ENCODE measurements at places on chromosomes 13 and 19.

GRCh38 chr13:77580748-77581147 is 45.2 kb downstream of the SCEL start:
- no peak for DNase-seq

DNA sequence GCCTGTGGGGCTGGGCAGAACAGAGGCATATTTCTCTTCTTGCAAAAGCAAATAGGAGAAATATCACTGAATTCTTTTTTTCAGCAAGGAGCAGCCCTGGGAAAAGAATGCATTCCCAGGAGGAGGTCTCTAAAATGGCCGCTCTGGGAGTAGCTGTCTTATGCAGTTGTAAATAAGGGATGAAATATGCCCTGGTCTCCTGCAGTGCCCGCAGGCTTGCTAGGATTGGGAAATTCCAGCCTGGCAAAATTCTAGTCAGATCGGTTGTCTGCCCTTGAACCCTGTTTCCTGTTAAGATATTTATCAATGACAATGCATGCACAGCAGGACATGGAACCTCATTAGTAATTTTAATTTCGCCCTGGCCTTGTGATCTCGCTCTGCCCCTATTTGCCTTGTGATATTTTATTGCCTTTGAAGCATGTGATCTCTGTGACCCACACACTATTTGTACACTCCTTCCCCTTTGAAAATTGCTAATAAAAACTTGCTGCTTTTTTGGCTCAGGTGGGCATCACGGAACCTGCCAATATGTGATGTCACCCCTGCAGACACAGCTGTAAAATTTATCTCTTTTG is 1993.2 kb downstream of the PCDH9 start:
- DNase-seq, result no peak

DNA sequence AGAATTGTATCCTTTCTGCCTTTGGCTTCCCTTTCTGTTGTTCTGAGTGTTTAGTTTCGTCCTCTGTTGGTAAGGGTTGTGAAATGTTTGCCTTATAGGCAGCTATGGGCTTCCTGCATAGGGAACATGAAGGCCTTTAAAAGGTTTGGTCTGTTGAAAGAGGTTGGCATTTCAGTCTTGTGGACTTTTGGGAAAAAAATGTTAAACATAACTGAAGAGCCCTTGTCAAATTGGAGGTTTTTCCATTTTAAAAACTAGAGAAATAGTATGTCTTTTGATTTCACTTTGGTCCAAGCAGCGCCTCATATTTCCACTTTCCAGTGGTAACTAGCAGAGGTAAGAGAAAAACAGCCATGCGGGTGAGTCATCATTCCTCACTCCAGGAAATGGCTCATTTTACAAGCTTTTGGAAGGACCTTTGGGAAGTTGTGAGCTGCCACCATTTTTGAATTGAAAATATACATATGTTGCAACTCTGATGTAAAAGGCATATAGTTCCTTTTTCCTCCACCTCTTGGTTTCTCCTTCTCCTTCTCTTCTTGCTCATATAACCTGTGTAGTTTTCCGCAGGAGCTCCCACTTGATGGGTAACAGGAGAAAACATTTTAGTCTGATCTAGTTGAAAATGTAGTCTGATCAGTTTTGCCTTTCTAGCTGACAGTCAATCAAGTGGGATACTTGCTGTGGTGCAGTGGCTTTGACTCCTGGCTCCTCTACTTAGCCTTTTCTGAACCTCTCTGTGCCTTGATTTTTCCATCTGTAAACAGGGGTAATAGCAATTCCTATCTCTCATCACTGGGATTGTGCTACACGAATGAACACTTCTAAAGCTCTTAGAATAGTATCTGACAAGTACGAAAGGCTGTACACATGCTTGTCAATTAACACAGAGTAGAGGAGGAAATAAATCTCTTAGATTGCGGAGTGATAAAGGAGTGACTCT is 23.0 kb downstream of the GPC6 start:
- DNase-seq, result peak; percentile 94

DNA sequence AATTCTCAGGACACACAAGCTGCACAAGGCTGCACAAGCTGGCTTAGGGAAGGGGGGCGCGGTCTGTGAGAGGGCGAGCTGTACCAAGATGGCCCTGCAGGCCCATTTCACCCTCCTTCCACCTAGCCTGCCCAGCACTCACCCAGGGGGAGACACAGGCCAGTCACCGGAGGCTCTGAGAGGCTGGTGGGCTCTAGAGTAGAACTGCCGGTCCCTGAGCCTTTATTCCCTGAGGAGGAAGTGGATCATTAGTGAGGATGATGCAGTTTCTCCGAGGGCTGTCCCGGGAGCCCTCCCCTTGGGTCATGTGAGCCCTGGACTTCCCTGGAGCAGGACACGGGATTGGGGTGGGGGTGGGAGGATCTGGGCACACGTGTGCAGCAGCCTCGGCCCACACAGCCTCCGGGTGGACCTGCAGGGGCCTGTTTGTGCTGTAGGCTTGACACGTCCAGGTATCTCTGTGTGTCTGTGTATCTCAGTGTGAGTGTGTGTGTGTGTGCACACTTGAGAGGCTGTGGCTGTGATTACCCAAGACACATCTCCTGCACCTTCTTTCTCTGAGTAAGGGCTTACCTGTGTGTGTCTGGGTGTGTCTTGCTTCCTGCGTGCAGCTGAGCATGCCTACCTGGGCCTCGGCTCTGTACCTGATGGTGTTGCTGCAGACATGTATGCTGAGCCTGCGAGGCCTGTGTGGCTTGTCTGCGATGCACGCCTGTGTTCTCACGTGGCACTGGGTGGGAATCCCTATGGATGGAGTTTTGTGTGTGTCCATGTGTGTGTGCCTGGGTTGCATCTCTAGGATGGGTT is at the start of gene ACP5:
Gene ACP5 (minus strand): TSS at position 195 of the 807 bp plus-strand sequence. CDS start 328 bp downstream, outside the sequence.
- no peak for DNase-seq

DNA sequence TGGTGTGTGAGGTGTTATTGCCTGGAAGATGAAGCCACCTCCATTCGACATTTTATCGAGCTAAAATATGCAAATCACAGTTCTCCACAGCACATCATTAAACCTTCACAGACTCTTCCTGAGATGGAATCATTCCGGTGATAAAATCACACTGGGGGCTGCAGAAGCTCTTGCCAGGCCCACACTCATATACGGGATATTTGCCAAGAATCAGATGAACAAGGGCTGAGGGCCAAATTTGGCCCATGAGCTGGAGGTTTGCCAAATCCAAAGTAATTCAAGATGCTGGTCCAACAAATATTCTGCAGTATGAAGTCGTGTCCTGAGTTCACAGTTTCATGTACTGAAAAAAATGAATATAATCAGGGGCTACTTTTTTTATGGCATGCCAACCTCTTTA is 16.7 kb upstream of the RXFP2 start:
- no peak for DNase-seq

DNA sequence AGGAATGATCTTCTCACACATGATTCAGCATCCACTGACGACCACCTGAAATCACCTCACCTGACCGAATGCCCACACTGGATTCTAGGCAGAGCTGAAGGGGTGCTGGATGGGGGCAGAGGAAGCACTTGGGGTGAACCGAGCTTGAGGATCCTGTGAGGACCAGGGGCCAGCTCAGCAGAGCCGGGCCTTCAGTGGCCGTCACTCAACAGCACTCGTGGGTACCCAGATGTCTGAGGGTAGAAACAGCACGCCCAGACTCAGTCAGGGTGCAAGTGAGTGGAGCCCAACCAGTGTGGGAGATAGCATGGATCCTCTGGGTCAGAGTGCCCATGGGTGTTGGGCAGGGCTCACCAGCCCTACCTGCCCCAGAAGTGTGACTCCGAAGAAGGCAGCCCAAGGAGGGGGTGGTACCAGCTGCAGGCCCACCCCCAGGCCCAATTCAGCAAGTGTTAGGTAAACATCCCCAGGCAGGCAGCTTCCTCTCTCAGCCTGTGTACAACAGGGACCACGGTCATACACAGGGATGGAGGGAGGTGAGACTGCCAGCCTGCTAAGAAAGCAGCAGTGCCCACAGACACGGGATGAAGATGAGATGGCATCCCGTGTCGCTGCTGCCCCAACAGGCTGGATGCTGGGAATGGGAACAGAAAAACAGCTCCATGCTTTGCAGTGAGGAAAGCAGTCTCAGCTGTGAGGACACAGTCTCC is 16.6 kb downstream of the GJA3 start:
- DNase-seq, result no peak

DNA sequence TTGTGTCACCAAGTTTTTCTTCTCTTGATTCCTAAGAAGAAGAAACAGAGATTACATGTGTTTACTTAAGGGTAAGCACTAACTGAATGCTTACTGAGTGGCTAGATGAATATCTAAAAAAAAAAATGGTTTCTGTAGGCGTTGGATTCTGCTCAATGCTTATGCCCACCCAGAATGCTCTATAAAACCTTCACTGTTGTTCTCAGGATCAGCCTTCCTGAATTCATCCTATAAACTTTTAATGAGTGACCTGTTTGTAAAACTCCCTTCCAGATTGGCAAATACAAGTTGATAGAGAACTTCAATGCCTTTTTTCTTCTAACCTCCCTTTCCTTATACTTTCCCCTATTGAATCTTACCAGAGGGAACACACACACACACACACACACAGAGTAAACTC is 90.2 kb downstream of the NDFIP2 start:
- DNase-seq, result no peak

DNA sequence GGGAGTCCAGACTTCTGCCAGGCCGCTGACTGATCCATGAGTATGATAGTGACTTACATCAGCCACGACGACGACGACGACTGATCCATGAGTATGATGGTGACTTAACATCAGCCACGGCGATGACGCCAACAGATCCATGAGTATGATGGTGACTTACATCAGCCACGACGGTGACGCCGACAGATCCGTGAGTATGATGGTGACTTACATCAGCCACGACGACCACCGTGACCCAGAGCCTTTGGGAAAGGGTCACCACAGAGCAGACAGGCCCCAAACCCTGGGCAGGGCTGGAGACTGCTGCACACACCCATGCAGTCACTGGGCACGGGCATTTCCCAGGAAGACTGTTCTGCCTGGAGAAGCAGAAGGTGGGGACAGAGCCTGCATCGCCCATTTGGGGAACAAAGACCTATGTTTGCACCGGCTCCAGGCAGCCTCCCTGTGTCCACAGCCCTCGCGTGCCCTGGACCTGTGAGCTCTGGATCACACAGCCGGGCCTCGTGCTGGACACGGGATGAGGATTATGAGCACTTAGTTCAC is 130.9 kb upstream of the SPACA7 start:
- no peak for DNase-seq

DNA sequence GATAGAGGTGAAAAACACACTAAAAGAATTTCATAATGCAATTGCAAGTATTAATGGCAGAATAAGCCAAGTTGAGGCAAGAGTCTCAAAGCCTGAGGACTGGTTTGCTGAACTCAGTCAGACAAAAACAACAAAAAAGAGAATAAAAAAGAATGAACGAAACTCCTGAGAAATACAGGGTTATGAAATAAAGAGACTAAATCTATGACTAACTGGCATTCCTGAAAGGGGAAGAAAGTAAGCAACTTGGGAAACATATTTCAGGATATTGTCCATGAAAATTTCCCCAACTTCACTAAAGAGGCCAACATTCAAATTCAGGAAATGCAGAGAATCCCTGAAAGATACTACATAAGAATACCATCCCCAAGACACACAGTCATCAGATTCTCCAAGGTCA is 47.8 kb downstream of the UBL3 start:
- DNase-seq, result peak; percentile 6

GRCh38 chr13:32525766-32526165 is 12.8 kb downstream of the N4BP2L2 start:
- no peak for DNase-seq

- DNase-seq, result no peak
Observed at GRCh38 chr19:38532939-38533338, 84.8 kb downstream of the MAP4K1 start.

- no peak for DNase-seq
Observed at GRCh38 chr13:60720590-60720989, 323.6 kb downstream of the TDRD3 start.

DNA sequence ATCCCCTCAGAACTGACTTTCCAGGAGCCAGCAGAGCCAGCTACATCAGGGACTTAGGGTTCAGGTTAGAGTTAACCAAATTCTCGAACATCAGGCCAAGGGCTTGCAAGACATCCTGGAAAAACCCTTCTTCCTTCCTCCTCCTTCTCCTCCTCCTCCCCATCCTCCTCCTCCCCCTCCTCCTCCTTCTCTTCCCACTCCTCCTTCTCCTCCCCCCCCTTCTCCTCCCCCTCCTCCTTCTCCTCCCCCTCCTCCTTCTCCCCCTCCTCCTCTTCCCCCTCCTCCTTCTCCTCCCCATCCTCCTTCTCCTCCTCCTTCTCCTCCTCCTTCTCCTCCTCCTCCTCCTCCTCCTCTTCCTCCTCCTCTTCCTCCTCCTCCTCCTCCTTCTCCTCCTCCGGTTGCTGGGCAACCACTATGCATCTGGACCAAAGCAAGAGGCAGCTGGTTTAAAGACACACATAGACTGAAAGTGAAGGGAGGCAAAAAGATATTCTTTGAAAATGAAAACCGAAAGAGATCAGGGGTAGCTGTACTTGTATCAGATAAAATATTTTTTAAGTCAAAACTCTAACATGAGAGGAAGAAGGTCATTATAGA is 5.9 kb upstream of the CCL25 start:
- DNase-seq, result no peak

DNA sequence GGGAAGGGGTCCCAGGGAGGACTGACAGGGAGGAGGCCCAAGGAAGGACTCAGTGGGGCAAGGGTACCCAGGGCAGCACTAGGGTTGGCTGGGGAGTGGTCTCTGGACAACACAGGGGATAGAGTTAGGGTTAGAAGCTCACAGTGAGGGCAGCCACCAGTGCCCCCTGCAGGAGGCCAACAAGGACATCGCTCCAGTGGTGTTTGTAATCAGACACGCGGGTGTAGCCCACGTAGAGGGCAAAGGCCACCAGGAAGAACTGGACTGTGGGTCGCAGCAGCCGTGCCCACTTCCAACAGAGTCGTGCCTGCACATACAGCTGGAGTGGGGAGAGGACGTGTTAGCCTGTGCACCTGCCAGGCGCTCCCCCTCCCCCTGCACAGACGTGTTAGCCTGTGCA is 9.2 kb downstream of the PLPP2 start:
- no peak for DNase-seq

GRCh38 chr13:108711386-108711785 is 82.0 kb downstream of the MYO16 start:
- DNase-seq, result no peak

DNA sequence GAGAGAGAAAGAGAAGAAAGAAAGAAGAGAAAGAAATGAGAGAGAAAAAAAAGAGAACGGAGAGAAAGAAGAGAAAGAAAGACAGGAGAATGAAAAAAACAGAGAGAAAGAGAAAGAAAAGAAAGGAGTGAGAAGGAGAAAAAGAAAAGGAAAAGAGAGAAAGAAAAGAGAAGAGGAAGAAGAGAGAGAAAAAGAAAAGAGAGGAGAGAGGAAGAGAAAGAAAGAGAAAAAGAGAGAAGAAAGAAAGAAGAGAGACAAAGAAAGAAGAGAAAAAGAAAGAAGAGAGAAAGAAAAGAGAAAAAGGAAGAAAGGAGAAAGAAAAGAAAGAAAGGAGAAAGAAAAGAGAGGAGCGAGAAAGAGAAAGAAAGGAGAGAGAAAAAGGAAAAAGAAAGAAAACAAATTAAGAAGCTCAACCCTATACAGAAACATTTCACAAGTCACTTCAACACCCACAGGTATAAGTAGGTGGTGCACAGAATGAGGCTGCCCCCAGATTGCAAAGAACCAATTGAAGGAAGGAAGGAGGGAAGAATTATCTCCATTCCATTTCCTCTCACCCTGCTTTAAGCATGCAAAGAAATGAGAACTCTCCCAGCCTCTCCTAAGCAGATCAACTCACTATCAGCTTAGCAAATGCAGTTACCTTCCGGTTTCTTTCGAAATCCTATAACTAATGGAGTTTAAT is 98.8 kb upstream of the CACNA1A start:
- DNase-seq, result no peak

GRCh38 chr19:45091031-45091923 is 1.7 kb upstream of the PPP1R37 start:
- DNase-seq, result peak; percentile 99

All from ELR (cell line).